Mammary epithelial cell (primary cell): ENCODE measurements at places on chromosomes 2 and 18. TPM values are rescaled to one million over a fixed set of nuclear protein-coding genes. Genes with fewer than 3 reads are reported as not detected.

The ATP6V1B1 gene
- 0.03 TPM for polyA plus RNA-seq

- no peak for DNase-seq
These were observed 156.6 kb upstream of the ID2 start for GRCh38 chr2:8525236-8525581.

GRCh38 chr2:231687133-231687852, 21.0 kb upstream of the PTMA start:
- no peak for DNase-seq

DNA sequence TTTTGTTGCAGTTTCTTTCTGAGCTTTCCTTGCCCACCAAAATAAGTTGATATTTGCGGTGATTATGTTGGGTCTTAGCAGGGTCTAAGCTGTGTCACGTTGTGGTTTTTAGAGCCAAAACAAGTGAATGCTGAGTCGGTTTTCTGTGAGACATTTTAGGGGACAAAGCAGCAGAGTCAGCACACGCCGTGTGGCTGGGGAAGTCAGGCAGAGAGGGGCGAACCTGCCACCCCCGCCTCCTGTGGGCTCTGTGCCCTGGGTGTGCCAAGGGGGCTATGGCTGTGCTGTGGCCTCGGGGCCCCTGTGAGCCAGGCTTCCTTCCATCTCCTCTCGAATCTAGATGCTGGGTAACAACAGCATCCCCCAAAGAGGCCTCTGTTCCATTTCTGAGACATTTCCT, 30.8 kb upstream of the TMEM87B start:
- DNase-seq: no peak

- no peak for DNase-seq
These were observed 606.4 kb upstream of the ZNF804A start for GRCh38 chr2:183991968-183992367.

DNA sequence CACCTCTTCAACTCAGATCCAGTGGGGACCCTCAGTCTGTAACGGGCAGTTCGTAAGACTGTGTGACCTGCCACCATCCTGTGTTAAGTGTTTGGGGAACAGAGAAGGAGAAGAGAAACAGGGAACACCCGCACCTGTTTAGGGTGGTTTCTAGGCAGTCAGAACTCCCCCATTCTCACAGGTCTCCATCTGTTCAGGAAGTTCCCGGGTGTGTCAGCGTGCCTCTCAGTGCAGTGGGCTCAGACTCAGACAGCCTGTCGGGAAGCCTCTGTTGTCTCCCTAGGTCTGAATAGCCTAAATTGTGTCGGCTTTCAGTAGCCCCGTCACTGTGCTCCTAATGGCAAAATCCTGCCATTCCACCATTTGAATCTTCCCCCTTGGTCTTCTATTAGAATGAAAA, 256.6 kb downstream of the LOXHD1 start:
- DNase-seq: no peak

- DNase-seq: no peak
These were observed 24.6 kb upstream of the DAW1 start for GRCh38 chr2:227846831-227847230.

DNA sequence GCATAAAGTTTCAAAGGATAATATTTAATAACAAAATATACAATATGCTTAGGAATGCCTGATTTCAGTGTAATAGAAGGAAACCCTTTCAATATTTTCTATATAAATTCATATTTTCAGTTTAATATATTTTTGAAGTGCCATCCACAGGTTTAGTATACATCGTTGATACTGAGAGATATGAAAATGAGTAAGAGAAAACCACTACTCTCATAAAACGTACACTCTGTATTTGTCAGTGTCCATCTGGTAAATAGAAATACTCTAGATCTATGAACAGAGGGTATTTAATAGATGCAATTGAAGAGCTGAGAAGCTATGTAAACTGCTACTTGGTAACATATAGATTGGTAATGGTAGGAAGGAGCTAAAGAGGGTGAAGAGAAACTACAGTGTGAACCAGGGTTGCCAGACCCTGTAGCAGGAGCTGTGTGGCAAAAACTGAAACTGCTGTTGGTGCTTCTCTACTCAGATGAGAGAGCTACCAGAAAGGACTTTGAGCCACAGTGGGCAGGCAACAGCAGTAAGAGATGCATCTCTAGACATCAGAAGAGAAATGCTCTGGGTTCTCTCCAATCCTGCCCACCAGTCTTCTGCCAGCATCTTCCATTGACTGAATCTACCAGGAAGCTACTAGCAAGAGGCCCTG, 187.4 kb downstream of the CCDC102B start:
- DNase-seq: no peak

- DNase-seq: no peak
These were observed 151.1 kb downstream of the CCDC148 start for GRCh38 chr2:158305501-158305900.

- no peak for DNase-seq
These were observed 3.6 kb downstream of the PCYOX1 start for GRCh38 chr2:70261501-70261900.

- peak; percentile 70 for DNase-seq
These were observed 259.7 kb downstream of the LPIN1 start for GRCh38 chr2:12005886-12006681.

GRCh38 chr2:121346859-121347258, 61.9 kb upstream of the TFCP2L1 start:
- DNase-seq: no peak

GRCh38 chr2:204479557-204479956, 65.7 kb upstream of the PARD3B start:
- no peak for DNase-seq
